ENCODE measurements at places on chromosomes 11 and 22.

DNA sequence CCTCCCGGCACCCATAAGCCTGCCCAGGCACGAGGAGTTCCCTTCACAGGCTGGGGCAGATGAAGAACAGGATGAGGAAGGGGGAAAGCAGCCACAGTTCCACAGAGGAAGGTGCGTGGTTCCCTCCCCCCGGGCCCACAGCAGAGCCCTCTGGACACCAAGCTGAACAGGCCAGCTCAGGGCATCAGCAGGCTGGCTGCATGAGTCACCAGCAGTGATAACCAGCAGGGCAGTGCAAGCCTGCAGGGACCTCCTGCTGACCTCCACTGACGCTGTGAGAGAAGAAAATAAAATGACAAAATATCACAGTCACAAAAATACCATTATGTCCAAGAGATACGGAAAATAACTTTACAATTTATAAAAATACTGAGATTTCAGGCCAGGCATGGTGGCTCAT is 11.5 kb downstream of the RTL6 start:
- no peak for DNase-seq

DNA sequence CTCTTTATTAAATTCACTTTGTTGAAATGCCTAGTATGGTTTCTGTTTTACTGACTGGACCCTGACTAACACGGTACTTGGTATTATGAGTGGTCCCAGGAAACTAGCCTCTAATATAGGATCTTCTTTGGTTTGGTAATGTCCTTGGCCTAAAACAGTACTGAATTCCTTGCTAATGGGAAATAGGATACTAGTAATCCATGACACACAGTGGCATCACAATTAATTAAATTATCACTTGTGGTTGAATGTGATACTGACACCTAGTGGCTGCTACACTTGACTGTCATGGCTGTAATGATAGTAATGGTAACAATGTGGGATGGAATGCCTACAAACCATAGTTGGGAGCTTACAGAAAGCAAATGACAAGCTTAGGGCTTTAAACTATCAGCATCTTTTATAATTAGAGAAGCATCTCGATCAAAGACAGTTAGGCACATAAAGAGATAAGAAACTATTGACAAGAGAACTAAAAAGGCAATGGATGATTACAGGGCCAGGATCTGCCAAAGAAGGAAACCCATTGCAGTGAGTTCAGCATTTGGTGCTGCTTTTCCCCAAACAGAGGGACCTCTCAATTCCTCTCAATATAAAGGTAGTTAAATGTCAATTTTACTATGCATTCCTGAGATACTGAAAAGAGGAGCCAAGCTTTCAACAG is 8.6 kb downstream of the DNHD1 start:
- DNase-seq, result peak; percentile 55

DNA sequence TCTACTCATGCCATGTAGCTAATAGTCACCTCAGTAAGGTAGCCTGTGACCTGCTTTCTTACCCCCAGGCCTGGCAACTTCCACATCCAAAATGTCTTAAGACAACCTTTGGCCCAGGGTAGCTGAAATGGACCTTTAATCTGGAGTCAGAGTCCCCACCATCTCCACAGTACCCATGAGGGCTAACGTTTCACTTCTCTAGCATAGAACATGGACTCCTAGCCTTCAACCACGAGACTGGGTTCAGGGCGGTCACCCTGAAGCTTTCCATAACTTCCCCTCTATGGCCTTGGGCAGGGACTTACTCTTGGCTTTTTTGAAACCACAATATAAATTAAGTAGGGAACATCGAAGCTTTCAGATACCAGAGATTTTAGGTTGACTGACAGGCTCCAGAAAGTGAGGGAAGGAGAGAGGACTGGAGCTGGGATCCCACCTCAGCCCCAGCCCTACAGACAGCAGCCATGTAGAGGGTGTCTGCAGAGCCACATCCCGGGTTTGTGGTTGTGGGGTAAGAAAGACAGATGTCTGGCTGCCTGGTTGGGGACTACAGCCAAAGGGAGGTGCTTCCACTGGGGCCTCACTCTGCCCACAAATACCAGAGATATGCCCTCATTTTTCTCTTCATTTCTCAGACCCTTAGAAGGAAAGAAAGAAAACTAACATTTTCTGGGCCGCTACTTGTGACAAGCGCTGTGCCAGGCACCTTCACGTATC is 2.6 kb downstream of the TBC1D10A start:
- DNase-seq, result peak; percentile 49

DNA sequence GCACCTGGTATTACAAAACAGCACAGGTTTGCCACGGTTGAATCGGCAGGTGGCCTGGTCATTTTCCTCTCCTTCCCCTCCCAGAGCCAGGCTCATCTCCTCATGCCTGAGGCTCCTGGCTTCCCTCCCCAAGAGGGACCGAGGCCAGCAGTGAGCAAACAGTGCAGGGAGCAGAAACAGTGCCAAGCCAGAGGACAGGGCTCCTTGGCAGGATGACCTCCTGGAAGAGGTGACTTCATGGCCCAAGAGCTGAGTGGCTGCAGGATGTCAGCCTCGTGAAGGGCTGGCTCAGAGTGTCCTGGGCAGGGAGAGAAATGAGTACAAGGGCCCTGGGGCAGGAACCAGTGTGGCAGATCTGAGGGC is 22.8 kb upstream of the PPFIA1 start:
- no peak for DNase-seq

DNA sequence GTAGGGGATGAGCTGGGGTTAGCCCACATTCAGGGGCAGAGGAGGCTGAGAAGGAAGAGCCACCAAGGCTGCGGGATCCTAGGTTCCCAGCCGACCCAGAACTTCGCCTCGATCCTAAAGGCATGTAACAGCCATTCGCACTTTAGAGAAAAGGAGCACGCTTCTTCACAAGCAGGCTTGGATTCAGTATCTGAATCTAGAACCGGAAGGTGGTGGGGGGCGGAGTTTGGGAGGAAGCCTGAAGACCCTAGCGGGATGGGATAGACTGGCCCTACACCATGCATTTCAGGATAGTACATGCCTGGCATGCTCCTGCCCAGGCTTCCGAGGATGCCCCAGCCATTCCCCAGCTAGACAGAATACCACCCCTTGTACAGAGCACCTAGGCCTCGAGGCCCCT is 4.4 kb downstream of the SCARF2 start:
- no peak for DNase-seq

GRCh38 chr11:20584093-20584774 is 15.2 kb upstream of the SLC6A5 start:
- no peak for DNase-seq

GRCh38 chr22:44497218-44497904 is 672 bp downstream of the RTL6 start:
- DNase-seq, result no peak

- no peak for DNase-seq
These were observed 108.8 kb downstream of the NAV2 start for GRCh38 chr11:19821412-19821875.

GRCh38 chr11:101049123-101049522 is 80.5 kb downstream of the PGR start:
- no peak for DNase-seq

- DNase-seq, result no peak
These were observed 6.8 kb downstream of the C11orf24 start for GRCh38 chr11:68264741-68265540.

DNA sequence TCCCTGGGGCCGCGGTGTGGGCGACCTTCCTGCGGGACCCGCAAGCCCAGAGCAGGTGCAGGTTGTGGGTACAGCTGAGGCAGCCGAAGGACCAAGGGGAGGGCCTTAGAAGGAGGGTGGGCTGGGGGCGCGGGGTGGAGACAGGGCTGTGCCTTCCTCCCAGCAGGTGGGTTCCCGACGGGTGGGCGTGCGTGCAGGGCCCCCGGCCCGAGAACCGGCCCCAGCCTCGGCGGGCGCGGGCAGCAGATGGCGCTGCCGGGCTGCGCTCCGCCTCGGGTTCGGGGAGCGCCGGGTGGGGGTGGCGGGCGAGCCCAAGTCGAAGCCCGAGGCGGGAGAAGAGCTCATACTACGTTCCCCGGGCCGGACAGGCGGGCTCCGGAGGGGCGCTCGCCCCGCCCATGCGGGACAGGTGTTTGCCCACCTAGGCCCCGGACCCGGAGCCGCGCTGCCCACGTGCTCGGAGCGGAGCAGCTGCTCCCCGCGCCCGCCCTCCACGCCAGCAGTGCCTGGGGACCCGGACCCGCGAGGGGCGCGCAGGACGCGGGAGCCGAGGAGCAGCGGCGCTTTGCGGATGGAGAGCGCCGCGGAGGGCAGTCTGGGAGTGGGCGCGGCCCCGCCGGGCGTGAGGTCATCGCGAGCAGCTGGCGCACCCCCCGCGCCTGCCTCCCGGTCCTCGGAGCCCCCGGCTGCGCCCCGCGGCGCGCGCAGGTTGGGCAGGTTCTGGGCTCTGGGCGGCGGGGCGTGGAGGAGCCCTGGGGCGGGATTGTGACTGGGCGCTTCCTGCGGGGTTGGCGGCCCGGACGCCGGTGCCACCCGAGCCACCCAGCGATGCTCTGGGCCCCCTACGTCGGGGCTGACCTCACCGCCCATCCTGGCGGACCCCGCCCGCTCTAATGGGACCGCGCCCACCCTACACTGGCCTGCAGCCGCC is 25.3 kb downstream of the DUSP8 start:
- DNase-seq, result no peak

DNA sequence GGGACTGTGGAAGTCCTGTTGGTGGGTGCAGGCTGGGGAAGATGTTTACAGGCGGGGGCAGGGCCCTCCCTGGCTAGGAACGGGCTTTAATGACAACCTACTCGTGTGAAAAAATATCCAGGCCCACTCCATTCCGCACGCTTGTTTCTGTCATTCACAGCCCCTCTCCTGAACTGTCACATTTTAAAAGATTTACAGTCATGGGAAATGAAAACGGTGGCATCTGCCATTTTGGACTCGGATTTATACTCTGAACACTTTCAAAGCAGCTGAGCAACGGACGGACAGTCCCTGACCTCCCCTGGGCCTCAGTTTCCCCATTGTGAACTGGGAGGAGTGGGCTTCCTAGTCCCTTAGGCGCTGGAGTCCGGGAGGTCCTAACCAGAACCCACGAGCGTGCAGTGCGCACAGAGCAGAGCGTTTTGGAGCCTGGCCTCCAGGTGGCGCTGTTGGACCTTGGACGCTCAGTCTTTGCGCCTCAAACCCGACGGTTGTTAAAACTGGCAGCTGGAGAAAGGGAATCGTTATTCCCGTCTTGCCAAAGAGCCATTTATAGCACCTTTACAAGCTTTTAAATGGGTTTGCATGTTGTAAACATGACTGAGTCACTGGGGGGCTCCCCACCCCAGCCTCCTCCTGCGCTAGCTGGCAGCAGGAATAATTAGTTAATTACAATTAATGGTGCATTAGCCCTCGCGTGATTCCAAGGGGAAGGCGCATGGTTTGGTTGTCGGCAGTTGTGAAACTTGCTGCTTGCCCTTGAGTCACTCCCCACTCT is 75.3 kb downstream of the FBLN1 start:
- DNase-seq, result peak; percentile 62

GRCh38 chr22:29473001-29473400 is 7.0 kb upstream of the NEFH start:
- no peak for DNase-seq

GRCh38 chr11:1149545-1149944 is 8.2 kb upstream of the MUC5AC start:
- no peak for DNase-seq

GRCh38 chr22:35292786-35293185 is 6.9 kb upstream of the TOM1 start:
- DNase-seq, result no peak

DNA sequence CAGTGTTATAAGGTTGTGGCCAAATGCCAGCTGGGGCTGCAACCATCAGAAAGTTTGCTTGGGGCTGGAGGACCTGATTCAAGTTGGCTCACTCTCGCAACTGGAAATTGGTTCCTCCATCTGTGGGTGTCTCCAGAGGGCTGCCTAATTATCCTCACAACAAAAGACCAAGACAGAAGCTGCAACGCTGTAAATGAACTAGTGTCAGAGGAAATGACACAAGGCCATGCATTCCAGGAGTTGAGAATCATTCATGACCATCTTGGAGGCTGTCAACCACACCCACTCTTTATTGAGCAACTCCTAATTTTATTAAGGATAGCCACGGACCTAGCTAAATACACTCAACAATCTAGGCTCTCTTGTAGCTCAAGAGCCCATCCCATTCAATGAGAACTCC is 1060.8 kb downstream of the OPCML start:
- DNase-seq, result no peak

GRCh38 chr22:27919942-27920755 is 1.1 kb upstream of the PITPNB start:
- DNase-seq, result no peak
